Mammary microvascular endothelial cell (primary cell): ENCODE measurements at places on chromosomes 16 and 17. TPM values are rescaled to one million over a fixed set of nuclear protein-coding genes. Genes with fewer than 3 reads are reported as not detected.

Gene KRT33A
- not detected in 2 replicates for total RNA-seq

Gene SCNN1B
- total RNA-seq = 0.73 and 1.6 TPM in 2 replicates

Gene DHRS7C
- total RNA-seq = not detected in 2 replicates

Gene BCL6B
- total RNA-seq = 32.2 and 37.0 TPM in 2 replicates

Gene PRDM7
- total RNA-seq = not detected in 2 replicates

Gene ASGR2
- total RNA-seq = not detected in 2 replicates

Gene TP53TG3B
- not detected in 2 replicates for total RNA-seq

Gene CCL8
- total RNA-seq = not detected in 2 replicates

Gene STAC2
- not detected in 2 replicates for total RNA-seq

Gene DNAH9
- total RNA-seq = under 0.01 and 0.30 TPM in 2 replicates

Gene MILR1
- 14.3 and 20.6 TPM in 2 replicates for total RNA-seq

Gene CTRL
- 0.84 and 0.87 TPM in 2 replicates for total RNA-seq
